Stimulated activated CD4-positive, alpha-beta T cell treated with anti-CD3 and anti-CD28 coated beads, Interleukin-12 subunit alpha, Interleukin-12 subunit beta, amount 100 ng/mL, for 4 hours (primary cell): ENCODE measurements at places on chromosomes 4 and X.

- peak; percentile 29 for DNase-seq
These were observed 56.6 kb downstream of the TMEM131L start for GRCh38 chr4:153522802-153523094.

GRCh38 chr4:2790583-2791517, 2.0 kb upstream of the SH3BP2 start:
- DNase-seq, result no peak

GRCh38 chr4:62402088-62402806, 1202.1 kb downstream of the ADGRL3 start:
- DNase-seq, result no peak

GRCh38 chr4:7425124-7425523, 9.6 kb downstream of the PSAPL1 start:
- no peak for DNase-seq

- DNase-seq, result no peak
These were observed 136.8 kb downstream of the C4orf33 start for GRCh38 chr4:129232589-129233337.

GRCh38 chr4:171785388-171785787, 27.8 kb upstream of the GALNTL6 start:
- DNase-seq, result no peak

GRCh38 chr4:41437111-41437536, 100.8 kb upstream of the LIMCH1 start:
- DNase-seq, result no peak

DNA sequence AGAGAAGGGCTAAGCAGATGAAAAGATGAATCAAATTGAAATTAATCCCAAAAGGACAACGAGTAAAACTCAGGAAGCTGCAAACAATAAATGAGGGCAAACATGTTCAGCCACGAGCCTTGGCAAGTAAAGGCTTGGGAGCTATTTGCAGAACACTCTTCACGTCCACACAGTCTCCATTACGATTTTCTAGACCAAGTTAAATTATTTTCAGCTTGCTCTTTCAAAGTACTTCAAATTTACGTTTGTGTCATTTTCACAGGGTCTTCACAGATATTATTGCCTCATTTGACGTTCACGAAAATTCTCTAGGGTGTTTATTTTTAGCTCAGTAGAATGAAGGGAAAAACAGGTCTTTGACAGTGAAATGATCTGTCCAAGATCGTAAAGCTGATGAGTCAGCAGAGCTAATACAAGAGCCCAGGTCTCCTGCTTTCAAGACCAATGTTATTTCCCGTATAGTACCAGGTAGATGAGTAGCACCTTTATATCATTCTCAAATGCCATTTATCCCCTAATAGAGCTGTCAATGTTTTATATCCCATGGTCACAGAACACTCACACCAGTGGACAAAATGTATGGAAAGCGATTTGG, 20.9 kb downstream of the KLB start:
- no peak for DNase-seq

- DNase-seq, result no peak
These were observed 5.7 kb downstream of the TCEANC start for GRCh38 chrX:13658602-13659001.

- no peak for DNase-seq
These were observed 37.9 kb upstream of the OTUD4 start for GRCh38 chr4:145218251-145218650.

- no peak for DNase-seq
These were observed 465.2 kb upstream of the IGFBP7 start for GRCh38 chr4:57575426-57575825.

DNA sequence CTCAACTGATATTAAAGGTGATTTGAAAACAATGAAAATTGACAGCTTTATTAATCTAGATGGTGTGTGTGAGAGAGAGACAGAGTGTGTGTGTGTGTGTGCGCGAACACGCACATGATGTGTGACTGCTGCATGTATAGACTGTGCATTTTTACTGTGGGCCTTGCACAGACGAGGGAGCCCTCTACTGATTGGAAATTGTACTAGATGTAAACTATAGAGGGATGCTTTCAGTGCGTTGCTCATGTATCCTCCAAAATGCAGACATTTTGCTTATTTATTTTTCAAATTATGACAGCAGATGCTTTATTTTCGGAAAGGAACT, 168.4 kb upstream of the GK2 start:
- DNase-seq, result no peak

DNA sequence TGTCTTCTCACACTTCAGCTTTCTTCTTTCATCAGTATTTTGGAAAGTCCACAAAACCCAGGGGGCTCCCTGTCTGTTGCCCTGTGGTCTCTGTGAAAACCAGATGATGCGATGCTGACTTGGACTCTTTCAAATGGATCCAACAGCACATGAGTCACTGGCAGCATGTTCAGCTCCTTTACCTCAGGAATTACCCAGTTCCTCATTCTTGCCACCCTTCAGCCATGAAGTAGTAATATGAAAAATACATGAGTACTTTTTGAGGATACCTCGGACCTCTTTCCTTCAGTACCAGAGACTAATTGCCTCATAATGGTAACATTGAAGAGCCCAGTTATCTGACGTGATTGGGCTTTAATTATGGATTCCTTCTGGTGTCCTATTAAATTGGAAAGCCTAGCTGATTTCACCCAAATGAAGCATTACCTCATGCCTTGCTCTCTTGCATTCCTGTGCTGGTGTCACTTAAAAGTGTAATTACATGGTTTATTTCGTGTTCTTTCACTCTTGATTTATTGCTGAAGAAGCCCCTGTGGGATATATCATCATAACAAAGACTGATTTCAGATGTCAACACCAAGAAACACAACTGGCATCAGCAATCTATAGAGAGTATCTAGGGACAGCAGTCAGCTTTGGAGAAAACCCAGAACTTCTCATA, 63.4 kb downstream of the NFKB1 start:
- DNase-seq, result no peak

GRCh38 chrX:55908661-55909212, 191.2 kb downstream of the RRAGB start:
- DNase-seq, result no peak

DNA sequence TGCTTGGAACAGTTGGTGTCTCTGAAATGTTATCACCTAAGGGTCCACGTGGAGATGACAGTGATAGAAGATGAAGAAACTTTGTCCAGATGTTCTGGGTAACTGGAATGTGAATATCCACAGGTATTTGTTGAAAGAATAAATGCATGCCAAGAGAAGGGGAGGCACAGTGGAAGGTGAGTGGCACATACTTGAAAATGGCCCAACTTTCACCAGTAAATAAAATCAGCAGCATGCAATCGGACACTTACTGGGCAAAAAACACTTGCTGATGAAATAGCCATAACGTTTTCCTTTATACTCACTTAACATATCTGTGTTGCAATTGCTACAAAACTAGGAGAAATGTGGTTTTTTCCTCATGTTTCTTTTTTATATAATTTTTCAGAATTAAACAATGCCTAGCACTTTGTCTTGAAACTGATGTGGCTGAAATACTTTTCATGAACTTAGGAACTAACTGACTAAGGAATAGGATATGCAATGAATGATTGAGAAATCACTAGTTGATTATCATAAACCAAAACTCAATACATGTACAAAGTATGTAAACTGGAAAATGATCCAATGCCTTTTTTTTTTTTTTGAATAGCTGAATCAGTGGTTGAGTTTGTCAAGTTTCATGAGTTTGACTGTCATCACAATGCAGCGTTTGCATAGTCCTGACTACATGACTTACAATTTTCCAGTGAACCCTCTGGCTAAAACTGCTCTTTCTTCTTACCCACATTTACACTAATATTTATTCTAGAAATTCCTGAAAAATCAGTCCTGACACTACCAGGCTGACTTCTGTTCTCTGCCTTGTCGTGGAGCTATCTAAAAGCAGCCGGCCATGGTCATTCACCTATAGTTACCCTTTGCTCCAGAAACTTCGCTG, 127.4 kb downstream of the CPE start:
- DNase-seq, result no peak

DNA sequence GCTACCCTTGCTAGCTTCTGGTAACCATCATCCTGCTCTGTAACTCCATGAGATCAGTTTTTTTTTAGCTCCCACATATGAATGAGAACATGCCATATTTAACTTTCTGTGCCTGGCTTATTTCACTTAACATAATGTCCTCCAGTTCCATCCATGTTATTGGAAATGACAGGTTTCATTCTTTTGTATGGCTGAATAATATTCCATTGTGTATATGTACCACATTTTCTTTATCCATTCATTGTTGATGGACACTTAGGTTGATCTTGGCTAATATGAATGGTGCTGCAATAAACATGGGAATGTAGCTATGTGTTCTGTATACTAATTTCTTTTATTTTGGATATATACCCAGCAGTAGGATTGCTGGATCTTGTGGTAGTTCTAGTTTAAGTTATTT, 204.7 kb downstream of the BMPR1B start:
- DNase-seq, result no peak

- DNase-seq, result no peak
These were observed 124.9 kb downstream of the STAG2 start for GRCh38 chrX:124086411-124086810.

DNA sequence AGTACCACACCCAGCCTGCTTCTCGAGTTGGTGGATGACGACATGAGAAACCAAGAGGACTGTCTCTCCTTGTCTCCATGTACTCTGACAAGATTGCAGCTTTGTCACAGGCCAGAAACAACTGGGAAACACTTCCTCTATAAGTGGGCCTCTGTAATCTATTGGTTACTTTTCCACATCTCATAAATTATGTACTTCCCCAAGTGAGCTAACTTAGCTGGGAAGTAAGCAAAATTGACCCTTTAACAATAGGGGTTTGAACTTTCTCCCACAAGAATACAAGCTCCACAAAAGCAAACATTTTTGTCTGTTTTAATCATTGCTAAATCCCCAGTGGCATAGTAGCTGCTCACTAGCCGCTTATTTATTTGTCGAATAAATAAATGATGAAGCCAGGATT, 14.1 kb upstream of the USO1 start:
- no peak for DNase-seq

- peak; percentile 8 for DNase-seq
These were observed 12.8 kb downstream of the CYSLTR1 start for GRCh38 chrX:78314561-78314960.

- DNase-seq, result no peak
These were observed 268.1 kb upstream of the GRID2 start for GRCh38 chr4:92035666-92036065.

DNA sequence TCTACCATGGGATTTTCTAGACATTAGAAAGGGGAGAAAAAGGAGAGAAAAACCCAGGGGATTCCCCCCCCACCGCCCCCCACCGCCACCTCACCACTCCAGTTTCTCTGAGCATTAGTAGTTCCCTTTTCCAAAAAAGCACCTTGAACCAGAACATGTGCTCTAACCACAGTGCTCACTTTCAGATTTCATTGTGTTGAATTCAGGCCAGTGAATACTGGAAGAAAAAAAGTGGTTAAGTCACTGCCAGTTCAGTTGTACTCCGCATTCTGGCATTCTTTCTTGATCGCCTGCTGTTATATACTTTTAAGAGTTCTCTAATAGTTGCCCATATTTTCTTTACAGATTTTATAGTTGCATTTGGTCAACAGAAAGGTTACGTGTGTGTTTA, 40.9 kb downstream of the JADE3 start:
- no peak for DNase-seq

DNA sequence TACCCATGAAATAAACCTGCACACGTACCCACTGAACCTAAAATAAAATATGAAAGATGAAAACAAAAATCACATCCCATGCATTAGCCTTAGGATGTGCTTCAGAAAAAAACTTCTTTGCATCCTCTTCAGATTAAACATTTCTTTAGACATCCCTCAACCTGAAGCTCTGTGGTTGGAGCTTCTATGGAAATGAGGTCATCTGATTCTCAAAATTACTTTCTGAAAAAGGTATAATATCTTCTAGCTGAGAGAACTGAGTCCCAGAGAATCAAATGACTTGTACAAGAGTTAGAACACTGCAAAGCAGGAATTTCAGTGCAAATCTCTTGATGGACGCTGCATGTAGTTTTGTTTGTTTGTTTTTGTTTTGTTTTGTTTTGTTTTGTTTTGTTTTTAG, 19.1 kb upstream of the ANTXR2 start:
- DNase-seq, result no peak
